ENCODE measurements at places on chromosomes 2 and 18.
A peak's percentile ranks its signal among the peaks of the same experiment; 100 is the strongest.

DNA sequence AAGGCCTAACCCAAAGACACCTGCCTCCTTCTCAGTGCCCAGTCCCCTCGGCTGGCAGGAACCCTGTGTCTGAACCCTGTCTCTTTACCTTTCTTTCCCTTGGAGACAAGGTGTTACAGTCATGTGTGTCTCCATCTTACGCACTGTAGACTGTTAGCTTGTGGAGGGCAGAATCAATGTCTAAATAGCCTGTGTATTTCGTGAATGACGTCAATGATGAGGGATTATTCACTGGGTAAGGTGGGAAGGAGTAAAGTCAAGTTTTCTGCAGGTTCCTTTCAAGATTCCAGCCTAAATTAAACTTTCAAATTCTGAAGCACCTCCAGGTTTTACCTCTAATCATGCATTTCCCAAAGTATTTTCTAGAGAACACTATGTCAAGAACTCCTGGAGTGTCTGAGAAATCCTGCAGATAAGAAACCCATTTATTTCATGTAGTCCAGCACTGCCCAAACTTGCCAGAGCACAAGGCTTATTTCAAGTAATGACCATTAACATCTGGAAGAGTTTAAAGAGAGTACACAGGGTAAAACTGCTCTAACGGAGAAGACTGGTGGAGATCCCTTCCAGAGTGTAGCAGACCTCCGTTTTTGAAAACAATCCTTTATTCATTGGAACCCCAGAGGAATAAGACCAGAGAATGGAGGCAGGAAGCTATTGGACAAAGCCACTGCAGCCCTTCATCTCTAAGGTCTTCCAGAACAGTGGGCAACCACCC lies 72.8 kb downstream of the KCNF1 start:
- DNase-seq, result no peak

DNA sequence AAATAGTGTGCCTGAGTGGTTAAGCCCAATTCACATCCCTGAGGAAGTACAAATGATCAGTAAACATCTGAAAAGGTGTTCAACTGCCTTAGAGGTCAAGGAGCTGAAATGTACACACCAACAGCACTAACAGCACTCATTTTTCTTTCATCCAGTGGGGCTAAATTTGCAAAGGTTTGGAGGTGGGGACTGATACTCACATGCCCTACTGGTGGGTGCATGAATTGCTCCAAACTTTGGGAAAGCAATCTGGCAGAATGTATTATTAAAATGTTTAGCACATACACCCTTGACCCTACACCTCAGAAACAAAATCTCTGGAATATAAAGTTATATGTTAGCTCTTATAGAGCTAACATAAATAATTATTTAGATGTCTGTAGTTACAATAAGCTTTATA lies 19.0 kb upstream of the FAM178B start:
- DNase-seq, result no peak

- DNase-seq, result no peak
Measured at GRCh38 chr2:197360744-197361156, 50.2 kb upstream of the ANKRD44 start.

DNA sequence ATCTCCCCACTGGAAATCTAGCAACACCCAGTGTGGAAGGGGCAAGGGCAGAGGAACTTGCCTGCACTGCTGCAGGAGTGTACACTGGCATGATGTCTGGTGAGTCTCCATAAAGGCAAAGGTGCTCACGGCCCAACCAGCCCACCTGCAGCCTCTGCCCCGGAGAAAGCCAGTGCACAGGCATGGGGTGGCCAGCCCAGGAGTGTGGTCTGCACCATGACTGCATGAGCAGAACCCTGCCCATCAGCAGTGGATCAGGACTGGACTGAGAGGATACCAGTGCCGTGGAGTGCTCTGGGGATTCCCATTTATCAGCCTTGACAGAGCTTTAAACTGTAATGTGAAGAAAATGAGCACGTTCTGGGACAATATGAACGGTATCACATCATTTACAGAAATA lies 342.6 kb upstream of the HS6ST1 start:
- DNase-seq, result no peak

GRCh38 chr2:106294182-106294581 lies 100.1 kb upstream of the UXS1 start:
- DNase-seq, result peak; percentile 20

GRCh38 chr18:76994086-76994654 lies 138.4 kb downstream of the MBP start:
- no peak for DNase-seq

DNA sequence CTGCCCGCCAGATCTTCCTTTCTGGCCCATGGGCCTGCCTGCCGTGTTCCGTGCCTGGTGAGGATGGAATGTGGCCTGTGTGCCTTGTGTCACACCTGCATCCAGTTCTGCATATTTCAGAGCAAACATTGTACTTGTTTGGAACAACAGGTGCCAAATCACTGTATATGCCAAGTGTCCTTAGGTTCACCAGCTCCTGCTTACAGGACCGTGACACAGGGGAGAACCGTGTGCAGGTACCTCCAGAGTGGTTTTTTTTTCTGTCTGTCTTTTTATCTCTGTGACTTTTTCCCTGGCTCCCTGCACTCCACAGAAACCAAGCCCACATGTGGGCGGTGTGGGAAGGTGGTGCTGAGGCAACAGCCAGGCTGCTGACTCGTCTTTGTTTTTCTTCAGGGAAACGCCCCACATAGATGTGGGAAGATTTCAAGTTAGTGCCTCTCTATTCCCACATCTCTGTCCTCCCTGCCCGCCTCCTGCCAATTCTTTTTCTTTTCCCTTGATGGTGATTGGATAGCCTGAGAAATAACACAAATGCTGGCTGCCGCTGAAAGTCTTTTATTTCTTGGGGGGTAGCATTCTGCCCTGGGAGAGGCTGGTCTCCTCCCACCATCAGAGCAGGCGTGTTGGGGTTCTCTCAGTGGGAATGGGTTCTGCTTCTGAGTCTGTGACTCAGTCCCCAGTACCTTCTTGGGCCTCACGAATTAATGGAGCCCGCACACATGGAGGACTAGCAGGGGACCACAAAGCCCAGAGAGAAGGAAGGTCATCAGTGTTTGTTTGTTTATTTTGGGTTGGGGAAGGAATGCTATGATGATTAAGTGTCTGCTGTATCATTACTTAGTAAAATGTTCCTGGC lies 21.4 kb downstream of the GRHL1 start:
- no peak for DNase-seq

DNA sequence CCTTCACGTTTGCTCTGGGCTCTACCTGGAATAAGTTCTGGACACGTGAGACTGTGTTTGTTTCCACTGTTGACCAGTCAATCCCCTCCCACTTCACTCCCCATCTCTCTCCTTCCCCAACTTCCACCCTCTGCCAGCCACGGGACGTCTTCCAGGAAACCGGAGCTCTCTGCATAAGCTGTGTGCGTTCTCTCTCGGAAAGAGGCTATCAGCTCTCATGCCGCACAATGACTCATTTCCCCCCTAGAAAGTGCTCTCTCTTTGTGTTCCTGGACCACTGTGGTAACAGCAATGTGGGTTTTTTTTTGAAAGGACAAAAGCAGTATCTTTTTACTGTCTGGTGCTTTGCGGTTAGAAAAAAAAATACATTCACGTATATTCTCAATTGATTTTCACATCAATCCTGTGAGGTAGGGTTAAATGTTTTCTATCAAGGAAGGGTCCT lies 10.2 kb downstream of the PROKR1 start:
- DNase-seq, result peak; percentile 89

DNA sequence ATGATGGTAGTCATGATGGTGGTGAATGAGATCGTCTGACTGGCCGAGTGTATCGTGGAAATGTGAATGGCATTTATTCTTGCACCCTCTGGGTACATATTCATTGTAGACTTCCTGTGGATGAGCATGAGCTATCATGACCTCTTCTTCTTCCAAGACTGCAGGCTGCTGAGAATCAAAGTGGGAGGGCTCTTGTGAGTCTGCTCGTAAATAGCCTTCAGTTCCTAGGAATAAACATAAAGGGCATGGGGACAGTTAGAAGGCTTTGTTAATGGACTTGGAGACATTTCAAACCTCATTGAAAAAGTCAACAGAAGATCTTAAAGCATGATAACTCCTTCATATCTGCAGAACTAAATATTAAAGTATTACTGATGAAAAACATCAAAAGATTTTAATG lies 14.9 kb downstream of the SLC39A6 start:
- DNase-seq, result no peak

GRCh38 chr2:120948662-120949011 lies 213.0 kb downstream of the GLI2 start:
- DNase-seq, result no peak

- no peak for DNase-seq
Measured at GRCh38 chr2:68605939-68606338, 37.4 kb upstream of the PROKR1 start.

DNA sequence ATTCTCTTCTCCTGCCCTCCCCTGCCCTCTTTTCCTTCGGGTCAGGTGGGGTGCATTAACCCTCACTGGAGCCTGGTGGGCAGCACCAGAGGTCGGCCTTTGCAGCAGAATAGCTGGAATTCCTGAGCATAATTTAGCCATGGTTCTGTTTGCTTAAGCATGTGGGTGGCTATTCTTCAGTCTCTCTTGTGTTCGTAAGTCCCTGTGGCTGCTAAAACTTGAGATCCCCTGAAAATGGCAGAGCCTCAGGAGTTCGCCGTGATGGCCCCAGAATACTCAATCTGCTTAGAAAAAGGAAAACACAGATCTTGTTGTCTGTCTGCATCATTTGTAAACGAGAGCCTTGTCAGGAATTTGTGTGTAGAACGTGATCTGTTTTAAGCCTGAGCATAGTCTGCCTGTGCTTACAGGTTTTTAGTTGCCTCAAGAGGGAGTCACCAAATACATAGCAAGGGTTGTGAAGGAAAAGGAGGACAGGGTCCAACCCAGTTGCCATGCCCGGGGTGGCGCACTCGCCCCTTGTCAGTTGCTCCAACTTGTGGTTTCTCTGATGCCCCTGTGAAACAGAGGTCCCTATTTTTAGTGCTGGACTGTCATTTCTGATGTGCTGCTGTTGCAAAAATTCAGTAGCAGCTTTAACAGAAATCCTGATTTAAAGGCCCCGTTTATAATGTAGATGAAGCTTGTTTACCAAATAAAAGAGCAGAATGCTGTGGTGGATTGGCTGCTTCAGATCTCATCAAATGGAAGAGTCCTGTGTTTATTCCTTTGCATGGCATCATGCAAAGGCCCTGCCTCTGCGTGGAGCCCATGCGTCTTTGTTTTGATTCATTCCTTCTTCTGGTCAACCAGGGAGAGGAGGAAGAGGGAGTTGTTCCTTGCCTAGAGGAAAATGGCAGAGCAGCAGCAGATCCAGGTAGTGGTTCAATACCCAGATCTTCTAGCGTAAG lies 74.8 kb downstream of the WDSUB1 start:
- DNase-seq, result peak; percentile 11

Measured in MV-4-11 (cell line).